ENCODE measurements at places on chromosomes 3 and 15.

DNA sequence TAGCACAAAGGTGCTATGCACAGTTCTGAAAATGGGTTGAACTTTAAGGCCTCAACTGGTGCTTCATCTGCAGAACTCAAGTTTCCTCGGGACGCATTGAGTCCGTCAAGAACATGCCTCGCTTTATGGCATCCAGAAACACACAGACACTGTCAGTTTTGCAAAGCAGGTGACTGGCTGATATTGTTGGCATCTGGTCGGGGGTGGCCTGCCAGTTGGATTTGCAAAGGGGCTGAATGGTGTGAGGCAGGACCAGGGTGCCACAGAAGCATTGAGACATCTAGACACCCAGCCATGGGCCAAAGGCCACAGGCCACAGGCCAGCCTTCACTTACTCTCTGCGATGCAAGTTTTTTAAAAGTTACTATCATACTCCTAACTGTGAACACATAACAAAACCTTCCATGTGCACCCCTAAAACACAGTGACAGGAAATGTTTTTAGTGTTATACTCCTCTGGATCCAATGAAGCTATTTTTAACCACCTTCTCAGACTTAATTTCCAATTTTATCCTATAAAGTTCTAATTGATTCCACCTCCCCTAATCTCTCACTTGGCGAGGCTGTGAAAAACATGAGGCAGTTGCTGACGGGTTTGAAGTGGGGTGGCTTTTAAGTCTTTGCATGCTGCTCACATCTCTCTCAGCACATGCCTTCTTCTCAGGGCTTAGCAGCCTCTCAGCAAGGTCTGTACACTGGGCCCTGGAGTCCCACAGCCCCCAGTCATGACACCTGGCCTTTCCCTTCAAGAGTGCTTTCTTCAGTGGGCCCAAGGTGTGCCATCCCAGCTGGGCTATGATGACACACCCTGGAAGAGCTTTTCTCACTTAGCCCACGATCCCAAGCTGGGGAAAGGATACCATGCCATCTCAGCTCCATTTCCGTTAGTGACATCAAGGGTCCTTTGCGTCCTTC, 38.5 kb upstream of the DUSP7 start:
- no peak for DNase-seq

DNA sequence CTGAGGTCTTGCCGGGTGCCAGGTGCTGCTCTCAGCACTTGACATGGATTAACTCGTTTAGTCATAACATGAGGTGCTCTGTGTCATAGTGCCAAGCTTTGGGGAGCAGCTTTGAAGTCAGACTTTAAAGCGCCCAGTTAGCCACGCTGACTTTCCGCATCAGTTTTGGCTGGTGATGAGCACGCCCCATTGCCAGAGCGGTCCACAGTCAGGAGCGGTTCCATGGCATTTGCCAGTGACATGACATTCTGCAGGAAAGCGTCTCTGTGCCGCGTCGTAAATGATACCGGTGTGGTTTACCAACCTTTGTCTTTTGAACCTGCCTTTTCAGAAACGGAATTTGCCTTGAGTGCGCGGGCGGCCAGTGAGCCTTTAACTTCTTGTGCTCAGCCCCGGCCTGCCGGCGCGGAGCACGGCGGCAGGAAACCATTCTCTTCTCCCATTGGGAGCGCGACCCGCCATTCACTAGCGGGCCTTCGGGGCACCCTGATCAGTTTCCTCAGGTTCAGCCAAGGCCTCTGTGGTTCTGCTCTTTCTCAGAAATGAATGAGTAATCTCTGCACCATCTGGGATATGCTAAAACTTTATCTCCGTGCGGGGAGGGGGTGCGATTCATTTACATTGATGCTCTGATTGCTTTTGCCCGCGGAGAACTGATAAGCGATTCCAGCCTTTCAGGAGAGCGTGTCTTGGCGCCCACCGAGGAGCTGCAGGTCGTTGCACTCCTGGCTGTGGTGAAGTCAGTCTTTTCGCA, 1.7 kb upstream of the SLC2A2 start:
- DNase-seq: no peak

DNA sequence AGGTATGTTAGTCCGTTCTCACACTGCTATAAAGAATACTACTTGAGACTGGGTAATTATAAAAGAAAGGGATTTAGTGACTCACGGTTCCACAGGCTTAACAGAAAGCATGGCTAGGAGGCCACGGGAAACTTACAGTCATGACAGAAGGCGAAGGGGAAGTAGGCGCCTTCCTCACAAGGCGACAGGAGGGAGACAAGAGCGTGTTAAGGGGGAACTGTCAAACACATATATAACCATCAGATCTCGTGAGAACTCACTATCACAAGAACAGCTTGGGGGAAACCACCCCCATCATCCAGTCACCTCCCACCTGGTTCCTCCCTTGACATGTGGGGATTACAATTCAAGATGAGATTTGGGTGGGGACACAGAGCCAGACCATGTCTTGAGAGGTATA, 30.4 kb downstream of the SPRED1 start:
- no peak for DNase-seq

DNA sequence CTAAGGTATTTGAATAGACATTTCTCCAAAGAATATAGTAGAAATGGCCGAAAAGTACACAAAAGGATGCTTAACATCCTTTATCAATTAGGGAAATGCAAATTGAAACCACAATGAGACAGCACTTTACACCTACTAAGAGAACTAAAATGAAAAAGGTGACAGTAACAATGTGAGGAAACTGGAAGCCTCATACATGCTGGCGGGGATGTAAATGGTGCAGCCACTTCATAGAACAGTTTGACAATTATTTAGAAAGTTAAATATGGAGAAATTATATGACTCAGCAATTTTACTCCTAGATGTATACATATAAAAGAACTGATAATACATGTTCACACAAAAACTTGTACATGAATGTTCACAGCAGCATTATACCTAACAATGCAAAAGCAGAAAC, 13.4 kb downstream of the SPICE1 start:
- DNase-seq: no peak

DNA sequence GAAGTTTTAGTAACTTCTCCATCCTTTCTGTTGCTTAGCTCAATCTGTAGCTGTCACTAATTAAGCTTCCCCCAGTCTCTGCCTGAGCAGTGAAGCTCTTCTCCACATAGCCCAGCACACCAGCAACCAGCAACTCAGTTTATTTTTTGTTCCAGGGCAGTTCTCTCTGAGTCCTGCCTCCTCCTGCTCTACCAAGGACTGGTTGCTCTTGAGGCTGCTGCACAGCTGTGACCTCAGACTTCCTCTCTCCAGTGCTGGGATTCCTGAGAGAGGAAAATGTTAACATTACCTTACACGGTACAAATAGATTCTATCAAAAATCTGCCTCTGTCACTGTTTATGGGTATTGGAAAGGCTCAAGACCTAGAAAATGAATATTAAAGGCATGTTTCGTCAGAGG, 294.7 kb downstream of the OXSM start:
- no peak for DNase-seq

DNA sequence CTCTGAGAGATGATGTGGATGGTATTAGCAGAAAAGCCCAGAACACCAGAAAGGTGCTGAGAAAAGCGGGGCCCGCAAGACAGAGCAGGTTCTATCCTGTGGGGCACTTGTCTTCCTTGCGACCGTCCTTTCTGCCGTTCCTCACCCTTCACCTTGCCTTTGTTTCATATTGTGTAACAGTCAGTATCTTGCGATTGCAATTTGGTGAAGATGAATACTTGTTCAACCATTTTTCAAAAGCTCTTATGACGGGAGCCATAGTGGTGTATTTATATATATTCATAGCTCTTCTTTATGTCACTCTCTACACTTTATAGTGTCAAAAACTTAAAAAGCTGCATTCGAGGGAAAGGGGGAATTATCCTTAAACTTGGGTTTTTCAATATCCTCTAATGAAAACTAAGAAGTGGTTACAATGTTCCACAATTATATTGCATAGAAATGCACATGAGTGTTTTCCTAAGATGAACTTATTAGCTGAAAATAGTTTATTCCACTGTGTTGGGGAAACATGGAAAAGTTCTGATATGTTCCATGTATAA, 797 bp downstream of the MAP3K13 start:
- DNase-seq: no peak

GRCh38 chr3:11096266-11097139, 57.8 kb upstream of the HRH1 start:
- peak; percentile 72 for DNase-seq

GRCh38 chr15:38707802-38708671, 143.4 kb upstream of the RASGRP1 start:
- peak; percentile 49 for DNase-seq

DNA sequence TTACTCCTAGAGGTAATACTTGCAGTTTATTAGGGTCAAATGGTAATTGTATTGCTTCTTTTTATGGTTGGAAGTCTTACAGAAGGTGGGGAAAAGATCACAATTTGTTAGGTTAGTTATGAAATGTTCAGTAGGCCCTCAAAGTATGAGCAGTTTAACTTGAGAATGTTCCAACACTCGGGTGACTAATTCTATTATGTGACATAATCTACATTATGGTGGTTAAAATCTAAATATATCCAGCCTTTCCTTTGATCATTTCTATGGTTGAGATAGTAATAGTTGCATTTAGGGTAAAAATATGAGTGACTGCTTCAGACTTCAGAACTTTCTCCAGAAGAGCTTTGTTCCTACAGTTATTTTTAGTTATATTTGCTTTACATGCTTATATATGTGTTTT, 19.6 kb upstream of the FBXO22 start:
- no peak for DNase-seq

GRCh38 chr3:128532012-128532983, 39.3 kb upstream of the GATA2 start:
- DNase-seq: no peak

DNA sequence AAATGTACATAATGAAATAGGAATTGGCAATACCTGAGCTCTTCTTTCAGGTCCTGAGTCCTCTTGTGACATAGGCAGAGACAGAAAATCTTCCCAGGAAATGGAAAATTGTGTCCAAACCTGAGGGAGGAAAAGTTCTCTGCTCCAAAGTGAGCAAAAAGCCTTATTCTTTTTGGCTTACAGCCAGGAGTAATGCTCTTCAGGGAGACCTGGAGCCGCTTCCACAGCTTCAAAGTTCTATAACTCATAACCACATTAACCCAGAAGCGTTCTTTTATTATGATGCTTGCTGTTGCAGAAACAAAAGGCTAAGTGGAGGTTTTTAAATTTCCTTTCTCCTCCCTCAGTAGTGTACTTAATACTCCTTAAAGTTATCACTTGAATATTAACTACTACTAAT, 633 bp downstream of the IGSF10 start:
- DNase-seq: no peak

DNA sequence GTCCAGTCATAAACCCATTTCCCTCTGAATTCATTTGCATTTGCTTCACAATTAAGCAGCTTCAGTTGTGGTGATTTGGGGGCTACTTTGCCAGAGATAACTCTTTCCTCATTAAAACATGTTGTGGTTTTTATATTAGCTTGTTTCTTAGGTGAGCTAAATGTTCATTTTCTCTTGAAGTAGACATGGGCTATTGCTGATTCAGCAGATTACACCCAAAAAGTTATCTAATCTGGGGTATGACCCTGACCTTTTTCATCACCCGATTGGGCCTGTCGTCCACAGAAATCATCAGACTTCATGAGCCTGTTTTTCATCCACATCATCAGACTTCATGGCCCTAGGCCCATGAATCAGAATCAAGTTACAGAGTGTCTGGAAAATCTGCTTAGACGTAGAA, 97.5 kb upstream of the KLHL25 start:
- DNase-seq: no peak

- DNase-seq: peak; percentile 1
These were observed 21.0 kb downstream of the XXYLT1 start for GRCh38 chr3:195249858-195250464.

DNA sequence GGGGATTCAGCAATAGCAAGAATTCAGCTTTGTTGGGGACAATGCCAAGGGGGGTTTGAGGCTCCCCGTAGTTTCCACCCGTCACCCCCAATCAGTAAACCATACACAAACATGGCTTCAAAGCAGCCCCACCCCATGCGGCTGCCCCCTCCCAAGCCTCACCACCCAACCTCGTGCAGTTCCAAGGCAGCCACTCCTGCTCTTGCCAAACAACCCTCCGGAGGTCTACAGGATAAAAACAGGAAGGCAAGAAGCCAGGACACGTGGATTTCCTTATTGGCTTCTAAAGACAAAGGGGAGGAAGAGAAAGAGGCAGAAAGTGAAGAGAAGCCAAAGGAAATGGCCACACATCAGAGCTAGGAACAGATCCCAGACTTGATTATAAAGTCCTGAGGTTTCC, 121.1 kb downstream of the SHQ1 start:
- DNase-seq: no peak

DNA sequence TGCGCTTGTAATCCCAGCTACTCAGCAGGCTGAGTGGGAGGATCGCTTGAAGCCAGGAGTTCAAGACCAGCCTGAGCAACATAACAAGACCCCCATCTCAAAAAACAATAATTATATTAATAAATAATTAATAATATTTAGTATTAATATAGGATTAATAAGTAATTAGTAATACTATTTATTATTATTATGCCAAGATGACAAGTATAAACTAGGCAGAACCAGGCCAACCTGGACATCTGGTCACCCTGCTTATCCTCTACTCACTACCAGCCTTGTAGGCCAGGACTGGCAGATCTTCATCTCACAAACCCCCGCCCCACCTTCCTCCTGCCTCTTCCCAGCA, 429 bp downstream of the CPN2 start:
- no peak for DNase-seq

GRCh38 chr15:41568350-41569017, 9.5 kb downstream of the TYRO3 start:
- DNase-seq: no peak

DNA sequence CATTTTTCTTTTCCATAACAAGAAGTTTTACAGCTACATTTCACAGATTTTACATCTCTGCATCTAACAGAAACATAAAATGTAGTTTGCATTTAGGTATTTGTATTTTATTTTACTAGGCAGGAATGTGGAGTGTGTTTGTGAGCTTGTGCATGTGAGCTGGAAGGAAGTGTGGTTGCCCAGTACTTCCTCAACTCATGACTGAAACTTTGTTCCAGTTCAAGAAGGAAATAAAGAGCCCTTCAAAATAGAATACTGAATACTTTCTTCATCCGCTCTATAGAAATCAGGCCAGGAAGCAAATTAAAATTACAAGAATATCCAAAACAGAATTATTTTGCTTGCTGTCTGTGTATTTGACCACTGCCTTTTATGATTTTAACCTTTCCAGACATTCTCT, 81.3 kb downstream of the CHL1 start:
- DNase-seq: no peak

DNA sequence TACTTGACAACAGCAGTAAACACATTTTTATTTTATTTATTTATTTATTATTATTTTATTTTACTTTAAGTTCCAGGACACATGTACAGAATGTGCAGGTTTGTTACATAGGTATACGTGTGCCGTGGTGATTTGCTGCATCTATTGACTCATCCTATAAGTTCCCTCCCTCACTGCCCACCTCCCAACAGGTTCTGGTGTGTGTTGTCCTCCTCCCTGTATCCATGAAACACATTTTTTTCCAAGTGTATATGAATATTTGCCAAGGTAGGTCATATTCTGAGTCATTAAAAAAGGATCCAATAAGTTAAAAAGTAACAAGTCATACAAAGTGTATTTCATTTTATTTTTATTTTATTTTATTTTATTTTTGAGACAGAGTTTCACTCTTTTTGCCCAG, 567.3 kb upstream of the KCNMB2 start:
- DNase-seq: no peak

GRCh38 chr15:71225851-71226250, 110.6 kb downstream of the THSD4 start:
- DNase-seq: no peak
